ENCODE measurements at places on chromosomes 1 and 21.
A peak's percentile ranks its signal among the peaks of the same experiment; 100 is the strongest.

DNA sequence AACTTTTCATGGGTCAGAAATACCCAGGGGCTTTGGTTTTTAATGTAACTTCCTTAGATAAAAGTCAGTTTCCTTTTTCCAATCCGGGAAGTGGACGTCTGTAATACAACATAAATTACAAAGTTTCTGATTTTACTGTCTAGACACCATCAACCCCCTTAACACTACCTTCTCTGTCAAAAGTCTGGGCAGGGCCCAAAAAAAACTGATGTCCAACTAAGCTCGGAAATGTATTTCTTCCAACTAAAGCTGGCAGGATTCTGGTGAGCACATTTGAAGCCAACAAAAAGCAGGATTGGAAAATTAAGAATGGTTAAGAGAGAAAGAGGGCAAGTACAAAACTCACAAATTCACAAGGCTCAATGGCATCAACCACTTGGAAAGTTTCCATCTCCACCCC lies 24.3 kb downstream of the DDAH1 start:
- DNase-seq, result no peak

DNA sequence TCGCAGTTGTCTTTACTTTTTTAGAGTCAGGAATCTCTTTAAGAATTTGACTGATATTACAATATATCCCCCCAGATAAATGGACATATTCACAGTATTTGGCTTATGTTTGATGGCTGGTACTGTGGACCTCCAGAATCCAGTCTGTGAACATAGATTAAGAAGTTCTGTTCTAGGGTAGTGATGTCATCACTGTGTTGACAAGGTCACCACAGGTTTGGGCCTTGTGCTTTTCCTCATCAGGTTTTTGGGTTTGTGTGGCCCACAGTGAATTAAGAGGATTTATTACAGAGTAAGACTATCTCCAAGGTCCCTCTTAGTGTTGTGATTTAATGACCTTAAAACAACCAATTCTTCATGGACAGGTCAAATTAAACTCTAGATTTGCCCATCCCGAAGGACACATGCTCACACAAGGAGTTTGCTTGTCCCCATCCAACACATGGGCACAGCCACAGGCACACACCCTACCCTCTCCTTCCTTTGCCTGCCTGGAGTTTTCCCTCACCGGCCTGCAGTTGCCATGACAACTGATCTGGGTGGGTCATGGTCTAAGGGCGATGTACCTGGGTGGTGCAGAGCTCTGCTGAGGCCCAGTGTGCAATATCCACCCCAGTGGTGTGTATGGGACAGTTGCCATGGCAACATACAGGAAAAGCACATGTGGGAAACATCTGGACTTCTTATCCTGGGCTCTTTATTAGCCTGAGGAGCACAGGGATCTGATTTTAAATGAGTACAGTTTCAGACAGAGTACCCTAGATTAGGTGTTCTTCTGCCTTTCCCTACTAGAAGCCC lies 98.6 kb downstream of the NAV1 start:
- DNase-seq, result no peak

DNA sequence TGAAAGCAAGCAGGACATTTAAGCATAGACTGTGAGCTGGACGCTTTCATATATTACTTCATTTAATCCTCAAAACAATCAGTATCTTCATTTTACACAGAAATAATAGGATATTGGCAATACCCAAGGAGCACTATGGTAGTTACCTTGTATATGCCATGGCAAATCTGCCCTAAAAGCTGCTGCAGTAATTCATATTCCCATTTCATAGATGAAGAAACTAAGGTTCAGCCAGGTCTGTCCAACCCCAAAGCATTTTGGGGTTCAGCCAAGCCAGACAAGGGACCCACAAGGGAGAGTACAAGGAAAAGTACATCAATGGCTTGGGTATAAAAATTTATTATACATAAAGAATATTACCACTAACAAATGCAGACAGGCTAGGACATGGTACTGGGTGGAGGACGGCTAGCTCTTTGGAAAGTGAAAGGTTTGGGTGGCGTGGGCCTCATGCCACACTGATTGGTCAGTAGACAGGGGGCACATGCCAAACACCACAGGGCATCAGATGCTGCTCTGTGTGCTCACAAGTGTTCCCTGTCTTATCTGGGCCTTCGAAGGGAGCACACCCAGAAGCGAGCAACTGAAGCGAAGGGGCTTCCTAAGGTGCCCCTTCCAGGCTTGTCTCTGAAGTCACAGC lies 23.9 kb upstream of the PTAFR start:
- no peak for DNase-seq

DNA sequence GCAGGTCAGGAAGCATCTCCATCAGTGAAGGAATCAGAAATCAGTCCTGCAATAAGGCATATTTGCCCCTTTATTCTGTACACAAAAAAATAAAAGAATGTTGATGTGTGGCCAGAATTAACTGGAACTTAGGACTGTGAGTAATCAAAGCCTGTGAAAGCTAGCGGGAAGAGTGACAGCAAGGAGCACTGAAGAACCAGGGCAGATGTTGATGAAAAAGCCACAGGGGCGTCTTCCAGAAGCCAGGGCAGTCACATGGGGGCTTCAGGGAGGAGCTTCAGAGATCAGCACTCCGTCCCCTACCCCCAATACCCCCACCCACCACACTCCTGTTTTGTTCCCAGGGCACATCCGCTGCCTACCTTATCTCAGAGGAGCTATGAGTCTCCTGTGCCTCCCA lies 502.8 kb downstream of the AJAP1 start:
- no peak for DNase-seq

GRCh38 chr1:118145721-118146120 lies 39.3 kb downstream of the SPAG17 start:
- DNase-seq, result no peak

DNA sequence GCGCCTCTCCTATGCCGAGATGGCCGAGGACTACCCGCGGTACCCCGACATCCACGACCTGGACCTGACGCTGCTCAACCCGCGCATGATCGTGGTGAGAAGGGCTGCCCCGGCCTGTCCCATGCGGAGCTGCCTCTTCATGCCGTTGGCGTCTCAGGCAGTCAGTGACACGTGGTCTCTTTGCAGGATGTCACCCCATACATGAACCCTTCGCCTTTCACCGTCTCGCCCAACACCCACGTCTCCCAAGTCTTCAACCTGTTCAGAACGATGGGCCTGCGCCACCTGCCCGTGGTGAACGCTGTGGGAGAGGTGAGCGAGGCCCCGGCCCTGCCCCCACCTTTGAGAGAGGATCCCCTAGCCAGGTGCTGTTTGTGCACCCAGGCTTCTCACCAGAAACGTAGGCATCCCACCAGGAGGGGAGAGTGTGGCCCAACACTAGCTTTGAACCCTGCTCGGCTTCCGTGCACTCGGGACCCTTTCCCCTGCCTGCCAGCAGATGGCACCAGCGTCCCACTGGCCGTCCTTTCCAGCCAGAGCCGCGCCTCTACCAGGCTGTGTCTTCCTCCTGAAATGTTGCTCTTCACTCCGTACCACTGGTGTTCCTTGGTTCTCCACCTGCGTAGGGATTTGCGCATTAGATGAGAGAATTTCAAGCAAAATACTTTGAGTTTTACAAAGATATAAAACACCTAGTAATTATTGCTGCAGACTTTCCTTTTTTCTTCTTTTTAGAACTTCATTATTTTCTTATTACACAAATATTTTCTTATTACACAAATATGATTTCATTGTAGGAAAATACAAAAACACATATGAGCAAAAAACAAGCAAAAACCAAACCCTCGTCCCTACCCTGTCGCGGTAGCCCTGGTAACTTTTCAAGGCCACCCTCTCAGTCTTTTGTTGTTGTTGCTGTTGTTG lies 9.0 kb downstream of the NPPA start:
- peak; percentile 50 for DNase-seq

- DNase-seq, result no peak
These were observed 217.6 kb downstream of the TRABD2B start for GRCh38 chr1:47779613-47780012.

DNA sequence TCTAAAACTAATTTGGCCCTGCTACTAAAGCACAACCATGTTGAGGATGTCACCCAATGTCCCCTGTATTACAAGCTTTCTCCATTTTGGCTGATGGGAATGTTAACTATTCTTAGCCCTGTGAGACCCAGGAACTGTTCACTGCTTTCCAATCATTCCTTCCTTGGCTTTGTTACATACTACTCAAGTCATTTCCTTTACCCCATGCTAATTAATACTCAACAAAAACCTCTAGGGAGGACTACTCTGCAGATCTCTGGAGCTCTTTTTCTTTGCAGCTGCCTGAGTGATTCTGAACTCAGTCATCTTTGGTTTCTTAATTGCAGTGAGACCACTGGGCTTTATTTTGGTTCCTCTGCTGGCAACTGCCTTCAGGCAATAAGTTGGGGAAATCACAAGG lies 23.3 kb upstream of the RPE65 start:
- no peak for DNase-seq

GRCh38 chr1:163173121-163173520 lies 29.6 kb downstream of the RGS5 start:
- DNase-seq, result no peak

GRCh38 chr1:232503497-232503896 lies 126.4 kb downstream of the SIPA1L2 start:
- no peak for DNase-seq

DNA sequence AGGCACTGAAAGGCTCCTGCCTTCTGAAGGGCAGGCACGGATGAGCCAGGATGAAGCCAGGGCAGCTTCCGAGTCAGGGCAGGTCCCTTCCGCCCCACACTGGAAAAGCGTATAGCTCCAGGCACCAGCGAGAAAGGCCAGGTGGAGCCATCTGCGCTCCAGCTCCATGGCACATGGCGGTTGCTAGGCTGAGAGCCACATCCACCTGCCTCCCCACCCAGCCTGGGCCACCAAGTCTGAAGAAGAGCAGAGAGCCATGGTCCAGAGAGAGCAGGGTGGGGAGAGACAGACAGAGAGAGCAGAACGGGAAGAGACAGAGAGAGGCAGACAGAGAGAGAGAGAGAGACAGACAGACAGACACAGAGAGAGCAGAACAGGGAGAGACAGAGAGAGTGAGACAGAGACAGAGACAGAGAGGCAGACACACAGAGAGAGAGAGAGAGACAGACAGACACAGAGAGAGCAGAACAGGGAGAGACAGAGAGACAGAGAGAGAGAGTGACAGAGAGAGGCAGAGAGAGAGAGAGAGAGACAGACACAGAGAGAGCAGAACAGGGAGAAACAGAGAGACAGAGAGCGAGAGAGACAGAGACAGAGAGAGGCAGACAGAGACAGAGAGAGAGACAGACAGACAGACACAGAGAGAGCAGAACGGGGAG lies 5.2 kb downstream of the FNDC10 start:
- no peak for DNase-seq

DNA sequence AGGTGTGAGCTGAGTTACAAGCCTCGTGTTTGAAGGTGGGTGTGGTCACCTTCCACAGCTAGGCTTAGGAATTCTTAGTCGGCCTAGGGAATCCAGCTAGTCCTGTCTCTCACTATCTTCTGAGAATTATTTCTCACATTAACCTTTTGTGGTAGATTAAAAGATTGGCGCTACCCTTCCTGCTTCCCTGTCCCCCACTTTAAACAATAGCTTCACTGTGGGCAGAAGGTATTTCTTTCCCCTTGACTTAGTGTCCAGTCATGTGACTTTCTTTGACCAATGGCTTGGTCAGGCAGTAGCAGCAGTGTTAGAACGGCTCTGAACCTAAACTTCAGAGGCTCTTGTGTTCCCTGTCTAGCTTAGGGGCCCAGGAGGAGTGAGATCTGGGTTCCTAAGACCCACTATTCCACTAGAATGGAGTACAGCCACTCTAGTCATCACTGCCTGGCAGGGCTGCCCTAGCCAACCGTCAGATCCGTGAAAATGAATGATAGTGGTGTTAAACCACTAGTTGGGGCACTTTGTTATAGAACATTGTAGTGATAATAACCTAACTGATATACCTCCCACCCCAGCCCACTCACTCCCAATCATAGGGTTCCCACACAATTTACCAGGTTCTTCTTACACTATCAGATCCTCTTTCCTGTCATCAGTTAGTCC lies 13.9 kb upstream of the C1orf141 start:
- DNase-seq, result peak; percentile 11

- DNase-seq, result no peak
These were observed 8.7 kb downstream of the FAM131C start for GRCh38 chr1:16064536-16065268.

GRCh38 chr21:26388731-26389231 lies 184.3 kb downstream of the CYYR1 start:
- DNase-seq, result peak; percentile 75

GRCh38 chr1:112529301-112529700 lies 20.5 kb downstream of the WNT2B start:
- peak; percentile 86 for DNase-seq

- peak; percentile 77 for DNase-seq
These were observed 280.5 kb upstream of the SGIP1 start for GRCh38 chr1:66253330-66253921.

GRCh38 chr1:193179094-193179493 lies 7.3 kb downstream of the B3GALT2 start:
- DNase-seq, result no peak

GRCh38 chr1:39625462-39626273 lies 13.8 kb downstream of the HEYL start:
- peak; percentile 56 for DNase-seq

DNA sequence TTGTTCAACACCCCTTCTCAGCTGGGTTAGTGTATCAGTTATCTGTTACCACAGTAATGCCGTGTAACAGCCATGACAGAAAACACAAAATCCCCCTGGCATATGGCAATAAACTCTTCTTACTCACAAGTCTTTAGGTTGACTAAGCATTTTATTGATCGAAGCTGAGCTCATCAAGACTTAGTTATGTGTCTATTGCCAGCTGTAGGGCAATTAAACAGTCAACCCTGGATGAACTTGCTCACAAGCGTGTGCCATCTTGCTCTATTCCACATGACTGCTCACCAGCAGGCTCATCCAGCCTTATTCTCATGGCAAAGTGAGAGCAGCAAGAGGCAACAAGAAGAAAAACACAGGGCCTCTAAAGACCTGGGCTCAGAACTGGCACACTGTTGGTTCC lies 333.8 kb upstream of the PTBP2 start:
- no peak for DNase-seq

- DNase-seq, result no peak
These were observed 31.0 kb downstream of the GBP6 start for GRCh38 chr1:89394851-89395250.

DNA sequence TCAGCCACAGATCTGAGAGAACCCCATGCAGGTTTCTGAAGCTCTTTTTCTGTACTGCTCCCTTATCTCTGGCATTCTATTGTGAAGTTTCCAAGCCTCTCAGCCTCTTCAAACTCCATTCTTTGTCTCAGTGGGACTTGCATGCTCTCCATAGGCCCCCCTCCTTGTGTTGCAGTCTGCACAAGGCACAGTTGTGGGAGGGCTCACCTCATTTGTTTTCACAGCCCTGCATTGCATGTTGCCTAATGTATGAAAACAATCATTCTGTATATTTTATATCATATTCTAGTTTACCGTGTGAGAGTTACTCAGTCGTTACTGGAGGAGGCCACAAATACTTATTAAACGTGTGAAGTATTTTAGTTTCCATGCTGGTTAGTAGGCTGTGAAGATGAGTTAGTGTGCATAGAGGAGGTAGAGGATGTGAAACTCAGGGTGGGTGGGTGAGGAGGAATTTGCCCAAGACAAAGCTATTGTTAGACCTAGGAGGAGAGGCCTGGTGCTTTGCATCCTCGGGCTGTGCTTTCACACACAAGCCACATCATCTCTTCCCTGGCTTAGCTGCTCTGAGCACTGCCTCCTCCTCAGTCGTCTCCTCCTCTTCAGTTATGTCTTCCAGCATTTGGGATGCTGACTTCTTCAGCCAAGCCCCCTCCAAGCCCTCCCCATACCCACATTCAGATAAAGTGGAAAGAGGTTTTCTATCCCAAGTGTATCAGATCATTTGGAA lies 7.8 kb upstream of the CHI3L2 start:
- DNase-seq, result no peak

GRCh38 chr1:232463225-232463624 lies 166.7 kb downstream of the SIPA1L2 start:
- peak; percentile 80 for DNase-seq
